ENCODE measurements at places on chromosomes 6 and 20. TPM values are rescaled to one million over a fixed set of nuclear protein-coding genes. Genes with fewer than 3 reads are reported as not detected.

DNA sequence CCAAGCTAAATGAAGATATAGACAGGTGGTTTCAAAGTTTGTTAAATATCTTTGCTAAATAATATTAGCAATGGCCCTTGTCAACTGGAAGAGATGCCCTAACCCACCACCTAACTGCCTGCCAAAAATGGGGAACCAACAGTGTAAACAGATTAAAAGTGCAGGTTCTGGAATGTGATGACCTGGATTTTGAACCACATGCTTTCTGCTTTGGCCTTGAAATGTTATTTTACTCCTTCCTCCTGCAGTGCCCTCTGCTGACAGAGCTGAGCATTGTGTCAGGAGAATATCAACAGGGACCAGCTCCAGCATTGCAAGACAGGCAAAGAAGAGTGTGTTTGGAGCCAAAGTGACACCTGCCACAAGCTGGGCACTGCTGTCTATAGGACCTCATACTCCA lies 226.6 kb downstream of the MYLK4 start:
- no peak for DNase-seq

- DNase-seq: no peak
Measured at GRCh38 chr6:5036269-5036668, 32.4 kb upstream of the RPP40 start.

GRCh38 chr6:144315226-144315980 lies 30.3 kb downstream of the UTRN start:
- DNase-seq: no peak

- DNase-seq: peak; percentile 69
Measured at GRCh38 chr6:46217671-46218131, 46.9 kb upstream of the ENPP5 start.

- DNase-seq: no peak
Measured at GRCh38 chr6:107877968-107878367, 53.9 kb upstream of the SCML4 start.

DNA sequence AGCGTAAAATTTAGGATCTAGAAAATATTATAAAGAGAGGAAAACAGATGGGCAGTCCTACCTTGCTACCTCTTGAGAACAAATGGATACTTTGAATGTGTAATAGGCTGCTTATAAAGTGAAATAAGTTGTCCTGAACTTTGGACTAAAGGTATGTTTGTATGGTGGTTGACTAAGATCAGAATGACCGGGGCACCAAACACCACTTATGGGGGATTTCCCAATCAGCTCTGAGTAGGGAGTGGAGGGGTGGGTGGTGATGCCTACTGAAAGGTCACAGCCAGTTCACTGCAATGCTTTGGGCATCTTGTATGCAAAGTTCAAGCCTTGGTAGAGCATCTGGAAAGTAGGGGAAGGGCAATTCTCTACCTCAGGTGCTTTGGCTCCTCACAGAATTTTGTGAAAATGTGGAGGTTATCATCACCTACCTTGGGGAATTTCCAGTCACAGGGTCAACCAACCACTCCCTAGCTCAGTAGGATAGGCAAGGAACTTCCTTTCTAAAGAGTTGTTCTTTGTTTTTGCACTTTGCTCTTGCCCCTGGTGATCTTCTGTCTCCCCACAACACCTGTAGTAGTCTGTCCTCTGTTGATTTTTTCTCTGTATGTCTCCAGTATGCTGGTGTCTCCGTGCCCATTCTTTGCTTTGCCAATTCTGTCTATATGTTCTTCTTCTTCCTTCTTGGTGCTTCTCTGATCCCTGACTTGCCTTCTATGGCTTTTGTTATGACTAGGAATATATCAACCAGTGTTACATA lies at the start of gene TRIM31:
TRIM31 (minus strand) TSS at position 88 of the 757 bp plus-strand sequence. CDS start 285 bp downstream, outside the sequence.
- DNase-seq: no peak

DNA sequence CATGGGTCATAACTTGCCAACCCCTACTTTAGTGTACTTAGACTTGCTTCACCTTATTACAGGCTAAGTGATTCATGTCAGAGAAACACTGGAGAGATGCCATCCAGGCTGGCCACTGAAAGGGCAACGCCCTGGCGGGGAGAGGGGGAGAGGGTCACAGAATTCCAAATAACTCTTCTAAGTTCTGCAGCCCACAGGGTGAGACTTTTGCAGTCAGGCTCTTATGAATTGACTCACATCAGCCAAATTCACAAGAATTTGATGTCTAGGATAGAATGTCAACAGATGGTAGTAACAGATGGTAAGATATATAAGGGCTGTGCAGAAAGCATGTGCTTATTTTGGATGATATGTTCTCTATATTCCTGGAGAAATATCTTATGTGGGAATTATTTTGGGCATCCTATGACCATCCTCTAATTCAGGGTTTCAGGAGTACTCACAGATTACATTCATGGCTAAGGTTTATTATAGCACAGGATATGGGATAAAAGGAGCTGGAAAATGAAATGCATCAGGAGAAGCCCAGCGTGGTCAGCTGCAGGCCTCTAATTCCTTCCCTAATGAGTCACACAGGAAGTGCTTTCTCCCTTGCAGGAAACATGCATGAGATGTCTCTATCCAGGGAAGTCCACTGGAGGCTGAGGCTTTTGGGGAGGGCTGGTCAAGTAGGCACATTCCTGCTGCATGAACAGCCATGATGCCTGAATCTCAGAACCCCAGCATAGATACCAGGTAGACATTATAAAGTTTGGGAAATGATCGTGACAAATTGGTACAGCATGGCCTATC lies 58.7 kb upstream of the RIN2 start:
- DNase-seq: no peak

DNA sequence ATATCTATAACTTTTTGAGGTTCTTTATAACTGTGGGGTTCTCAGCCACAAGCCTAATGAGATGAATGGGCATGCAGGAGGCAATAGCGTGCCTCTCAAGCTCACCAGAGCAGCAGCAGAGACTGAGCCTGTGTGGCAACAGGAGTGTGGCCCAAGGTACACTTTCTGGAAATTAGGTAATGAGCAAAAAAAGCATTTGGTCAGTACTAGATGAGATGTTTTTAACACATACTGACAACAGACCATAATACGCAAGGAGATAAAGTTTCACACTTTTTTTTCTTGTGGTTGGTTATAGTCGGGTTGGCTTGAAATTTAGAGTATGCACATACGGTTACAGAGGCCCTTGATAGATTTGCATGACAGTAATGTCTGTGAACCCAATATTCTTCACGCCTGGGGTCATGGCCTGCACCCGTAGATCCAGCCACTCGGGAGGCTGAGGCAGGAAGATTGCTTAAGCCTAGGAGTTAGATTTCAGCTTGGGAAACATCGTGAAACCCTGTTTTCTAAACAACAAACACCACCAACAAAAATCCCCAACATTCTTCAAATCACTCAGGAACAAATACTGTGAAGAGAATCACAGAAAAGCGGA lies 300.1 kb downstream of the GMDS start:
- DNase-seq: no peak

GRCh38 chr6:136684466-136684865 lies 107.8 kb downstream of the MAP3K5 start:
- DNase-seq: no peak

DNA sequence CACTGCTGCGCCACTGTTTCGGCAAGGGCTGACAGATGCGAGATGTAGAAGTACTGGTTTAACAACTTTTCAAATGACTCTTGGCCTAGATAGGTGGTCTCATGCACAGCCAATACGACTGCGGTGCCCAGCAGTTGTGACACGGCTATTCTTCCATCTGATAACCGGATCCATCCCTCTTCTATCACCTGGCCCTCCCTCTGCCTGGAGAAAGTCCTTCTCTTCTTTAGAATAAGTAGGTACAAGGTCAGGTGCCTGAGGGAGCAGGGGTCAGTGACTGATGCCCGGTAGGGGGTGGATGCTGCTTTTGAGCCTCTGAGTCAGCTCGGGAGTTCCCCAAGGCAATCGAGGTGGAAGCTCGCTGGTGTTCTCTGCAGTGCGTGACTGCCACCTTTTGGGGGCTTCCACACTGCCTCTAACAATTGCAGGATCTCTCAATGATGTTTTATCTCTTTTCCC lies 166.8 kb upstream of the GRIK2 start:
- DNase-seq: no peak

- no peak for DNase-seq
Measured at GRCh38 chr6:105993341-105994117, 92.6 kb upstream of the PRDM1 start.

DNA sequence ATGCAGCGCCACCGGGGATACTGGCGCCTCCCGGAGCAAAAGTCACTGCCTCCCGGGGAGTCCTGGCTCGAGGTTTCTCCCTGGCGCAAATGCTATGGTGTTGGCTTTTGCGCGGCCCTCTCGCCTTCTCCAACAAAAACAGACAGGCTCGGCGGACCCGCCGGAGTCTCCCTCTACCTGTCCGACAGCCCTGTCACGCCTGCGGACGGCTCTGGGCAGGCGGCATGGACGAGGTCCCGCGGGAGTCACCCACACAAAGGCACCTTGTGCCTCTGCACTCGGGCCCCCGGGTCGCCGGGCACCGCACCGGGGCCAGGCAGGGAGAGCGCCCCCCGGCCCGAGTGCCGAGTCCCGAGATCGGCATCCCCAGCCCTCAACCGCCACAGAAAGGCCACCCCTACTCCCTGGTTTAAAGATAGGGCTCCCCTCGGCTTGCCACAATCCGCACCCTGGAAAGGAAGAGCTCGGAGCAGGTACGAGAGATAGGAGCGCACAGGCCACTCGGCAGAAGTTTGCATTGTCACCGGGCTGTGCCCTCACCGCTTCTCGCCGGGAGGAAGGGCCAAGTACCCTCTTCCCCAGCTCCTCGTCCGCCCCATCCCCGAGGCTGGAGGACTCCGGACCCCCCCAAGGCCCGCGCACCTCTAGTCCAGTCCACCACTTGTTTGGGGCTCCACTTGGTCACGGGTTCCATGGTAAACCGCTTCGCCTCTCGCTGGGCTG lies 903 bp downstream of the CNKSR3 start:
- peak; percentile 82 for DNase-seq

DNA sequence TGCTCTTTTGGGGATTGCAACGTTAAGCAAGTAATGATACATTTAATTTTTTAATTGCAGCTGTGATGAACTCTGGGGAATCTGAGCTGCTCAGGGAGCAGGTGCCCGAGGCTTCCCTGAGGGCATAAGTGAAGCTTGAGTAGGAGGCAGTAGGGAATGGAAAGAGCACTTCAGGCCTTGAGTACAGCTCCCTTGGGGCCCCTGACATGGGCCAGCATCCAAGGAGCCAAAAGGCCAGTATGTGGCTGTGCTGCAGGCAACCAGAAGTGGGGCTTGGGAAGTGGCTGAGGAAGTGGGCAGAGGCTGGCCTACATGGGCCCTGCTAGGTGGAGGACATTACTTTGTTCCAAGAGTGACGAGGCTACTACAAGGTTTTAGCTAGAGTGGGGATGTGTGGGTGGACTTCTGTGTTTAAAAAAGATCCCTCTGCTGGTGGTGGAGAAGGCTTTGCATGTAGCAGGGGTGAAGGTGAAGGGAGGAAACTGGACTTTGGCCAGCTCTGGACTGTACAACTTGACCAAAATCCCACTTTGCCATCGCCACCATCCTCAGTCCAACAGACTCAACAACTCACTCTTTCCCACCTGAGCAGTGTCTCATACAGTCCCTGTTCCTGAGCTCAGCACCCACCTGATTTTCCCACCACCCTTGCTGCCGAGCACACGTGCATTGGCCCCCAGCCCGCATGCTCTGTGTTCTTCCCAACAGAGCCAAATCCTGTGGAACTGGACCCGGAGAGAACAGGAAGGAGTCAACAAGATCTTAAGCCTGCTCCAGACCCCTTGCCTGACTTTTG lies 10.9 kb upstream of the ZNF831 start:
- no peak for DNase-seq

DNA sequence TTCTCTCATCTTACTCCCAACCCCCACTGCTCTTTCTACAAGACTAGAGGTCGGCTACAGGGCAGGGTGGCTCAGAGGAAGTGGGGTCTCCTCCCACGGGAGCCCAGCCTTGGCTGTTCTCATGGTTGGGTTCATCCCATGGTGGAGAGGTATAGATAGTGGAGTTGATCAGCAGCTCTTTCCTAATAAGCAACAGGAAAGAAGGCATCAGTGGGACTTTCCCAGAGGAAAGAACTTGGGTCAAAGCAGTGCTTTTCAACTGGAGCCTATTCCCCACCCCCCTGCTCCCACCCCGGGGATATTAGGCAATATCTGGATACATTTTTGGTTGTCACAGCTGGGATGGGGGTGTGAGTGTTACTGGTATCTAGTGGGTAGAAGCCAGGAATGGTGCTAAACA lies 200.9 kb downstream of the NFATC2 start:
- DNase-seq: no peak

DNA sequence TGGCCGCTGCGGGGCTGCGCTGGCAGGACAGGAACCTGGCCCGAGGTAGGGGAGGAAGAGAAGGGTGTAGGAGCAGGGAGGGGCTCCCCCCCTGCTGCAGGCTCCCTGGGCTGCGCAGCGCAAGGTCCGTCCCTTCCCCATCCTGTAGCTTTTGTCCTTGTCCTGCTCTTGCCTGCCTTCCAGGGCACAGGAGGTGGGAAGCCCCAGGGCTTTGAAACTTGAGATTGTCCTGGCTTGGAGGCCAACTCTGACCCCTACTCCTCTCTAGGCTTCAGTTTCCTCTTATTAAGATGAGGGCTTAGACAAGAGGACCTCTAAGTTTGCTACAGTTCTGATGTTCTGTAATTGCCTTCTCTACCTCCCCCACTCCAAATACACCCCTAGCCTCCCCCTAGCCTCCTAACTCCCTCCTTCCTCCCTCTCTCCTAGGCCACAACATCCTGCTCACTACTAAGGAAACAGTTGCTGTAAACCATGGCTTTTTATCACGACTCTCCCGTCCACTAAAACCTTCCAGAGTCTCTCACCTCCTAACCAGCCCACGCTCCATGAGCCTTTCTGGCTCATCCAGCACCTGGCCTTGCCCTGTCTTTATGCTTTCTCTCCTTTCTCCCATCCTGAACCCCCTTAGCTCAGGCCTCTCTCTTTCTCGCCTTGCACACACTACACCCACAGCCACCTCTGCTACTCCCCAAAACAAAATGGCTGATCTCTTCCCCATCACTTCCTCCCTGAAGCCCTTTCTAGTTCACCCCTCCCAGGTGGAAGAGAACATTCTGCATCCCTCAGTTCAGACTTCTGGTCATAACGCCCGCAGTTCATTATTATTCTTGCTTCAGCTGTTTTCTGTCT lies 10.2 kb downstream of the UNC5CL start:
- no peak for DNase-seq

DNA sequence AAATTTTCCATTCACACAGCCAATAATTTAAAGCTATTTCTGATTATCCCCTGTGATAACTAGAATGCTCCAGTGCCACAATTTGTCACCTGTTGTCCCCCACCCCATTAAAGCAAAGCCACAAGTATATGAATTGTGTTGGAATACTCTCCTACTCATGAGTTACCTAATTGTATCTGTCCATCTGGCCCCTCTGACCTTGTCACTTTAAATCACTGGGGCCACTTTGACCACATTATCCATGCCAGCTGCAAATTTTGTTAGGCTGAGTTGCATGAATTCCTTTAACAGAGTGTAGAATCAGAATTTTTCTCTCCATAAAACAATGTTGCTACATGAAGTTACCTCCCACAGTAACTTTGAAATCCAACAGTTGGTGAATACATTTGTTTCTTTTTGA lies 204.6 kb downstream of the MEI4 start:
- DNase-seq: no peak

The NDRG3 gene
- 37.6 TPM for total RNA-seq

The RAB44 gene
- 0.66 TPM for total RNA-seq

The MYCT1 gene
- total RNA-seq: 20.1 TPM

The POU5F1 gene
- 0.45 TPM for total RNA-seq

The ACTL10 gene
- 1.2 TPM for total RNA-seq

The SPTLC3 gene
- total RNA-seq: 4.1 TPM

The RAB22A gene
- 26.8 TPM for total RNA-seq

The ETV7 gene
- 2.2 TPM for total RNA-seq

The CST4 gene
- not detected for total RNA-seq

The C20orf204 gene
- total RNA-seq: 1.7 TPM
